Naive thymus-derived CD8-positive, alpha-beta T cell (primary cell): ENCODE measurements at places on chromosomes 3 and 15.

- DNase-seq, result no peak
Measured at GRCh38 chr3:192082730-192083660, 622.0 kb downstream of the PYDC2 start.

DNA sequence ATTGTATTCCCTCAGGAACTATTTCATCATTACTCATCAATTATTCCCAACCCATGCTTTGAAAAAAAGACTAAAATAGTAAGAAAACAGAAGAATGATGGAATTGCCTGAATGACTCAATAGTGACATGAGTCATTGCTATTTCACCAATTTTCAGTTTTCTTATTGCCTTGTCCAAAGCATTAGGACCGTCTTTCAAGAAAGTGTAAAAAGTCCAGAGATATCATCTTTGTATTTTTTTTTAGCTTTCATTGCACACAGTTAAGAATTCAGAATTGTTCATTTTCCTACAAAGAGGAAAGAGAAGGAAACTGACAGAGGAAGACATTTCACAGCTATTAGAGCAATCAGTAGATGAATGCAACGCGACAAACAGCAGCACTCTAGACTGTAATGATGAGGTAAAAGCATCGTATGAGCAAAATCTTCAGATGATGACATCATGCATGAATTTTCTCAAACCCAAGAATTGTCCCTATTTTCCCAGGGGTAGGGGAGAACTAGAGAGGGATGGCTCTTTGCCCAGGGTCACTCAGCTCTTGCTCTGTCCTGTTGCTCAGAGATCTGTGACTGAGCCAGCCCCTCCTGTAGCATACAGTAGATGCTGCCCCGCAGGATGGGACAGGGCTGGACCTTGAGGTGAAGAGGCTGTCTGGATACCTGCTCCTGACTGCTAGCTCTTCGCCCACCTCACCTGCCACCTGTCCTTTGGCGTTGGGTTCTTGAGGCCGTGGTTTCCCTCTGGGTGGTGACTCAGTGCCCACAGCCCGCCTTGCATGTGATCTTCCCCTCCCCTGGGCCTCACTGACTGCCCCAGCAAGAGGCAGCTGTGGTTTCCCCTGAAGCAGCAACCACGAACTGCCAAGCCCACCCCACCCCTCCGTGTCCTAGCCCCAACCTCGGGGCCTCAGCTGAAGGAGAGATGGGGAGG lies 84.8 kb downstream of the PPCDC start:
- peak; percentile 15 for DNase-seq

DNA sequence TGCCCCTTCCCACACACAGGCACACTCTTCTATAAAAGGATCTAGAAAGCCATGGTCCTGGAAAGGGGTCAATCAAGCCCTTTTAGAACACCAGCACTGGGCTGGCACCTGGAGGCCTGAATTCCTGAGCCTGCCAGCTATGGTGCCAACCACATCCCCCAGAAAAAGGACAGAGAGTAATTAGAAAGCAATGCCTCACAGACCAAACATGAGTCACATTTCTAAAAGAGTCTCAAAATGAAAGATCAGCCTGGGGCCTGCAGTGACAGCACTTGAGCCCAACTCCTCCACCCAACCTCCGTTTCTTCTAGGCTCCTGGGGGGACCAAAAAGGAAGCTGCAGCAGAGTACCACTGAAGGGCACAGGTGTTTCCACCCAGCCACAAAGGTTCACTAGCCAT lies 14.1 kb downstream of the MYLK start:
- DNase-seq, result no peak

- no peak for DNase-seq
Measured at GRCh38 chr3:195036574-195036973, 234.4 kb downstream of the XXYLT1 start.

GRCh38 chr3:126983653-126984390 lies 907 bp downstream of the PLXNA1 start:
- peak; percentile 29 for DNase-seq

- no peak for DNase-seq
Measured at GRCh38 chr15:85490856-85491255, 110.5 kb downstream of the AKAP13 start.

DNA sequence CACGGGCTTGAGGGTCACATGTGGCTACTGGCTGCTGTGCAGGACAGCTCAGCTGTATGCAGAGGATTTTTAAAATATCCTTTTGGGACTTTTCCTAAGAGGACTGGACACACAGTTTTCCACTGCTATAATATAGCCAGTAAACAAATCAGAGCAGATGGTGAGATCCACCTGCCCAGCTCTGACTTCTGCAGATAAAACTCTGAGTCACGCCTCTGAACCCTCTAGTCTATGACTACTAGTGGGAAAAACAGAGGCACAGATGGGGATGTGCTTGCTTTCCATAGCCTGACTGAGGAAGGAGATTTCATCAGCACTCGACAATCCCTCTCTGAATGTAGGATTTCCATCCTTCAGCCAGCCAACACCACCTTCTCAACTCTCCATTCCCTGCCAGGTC lies 45.1 kb downstream of the COLQ start:
- no peak for DNase-seq

DNA sequence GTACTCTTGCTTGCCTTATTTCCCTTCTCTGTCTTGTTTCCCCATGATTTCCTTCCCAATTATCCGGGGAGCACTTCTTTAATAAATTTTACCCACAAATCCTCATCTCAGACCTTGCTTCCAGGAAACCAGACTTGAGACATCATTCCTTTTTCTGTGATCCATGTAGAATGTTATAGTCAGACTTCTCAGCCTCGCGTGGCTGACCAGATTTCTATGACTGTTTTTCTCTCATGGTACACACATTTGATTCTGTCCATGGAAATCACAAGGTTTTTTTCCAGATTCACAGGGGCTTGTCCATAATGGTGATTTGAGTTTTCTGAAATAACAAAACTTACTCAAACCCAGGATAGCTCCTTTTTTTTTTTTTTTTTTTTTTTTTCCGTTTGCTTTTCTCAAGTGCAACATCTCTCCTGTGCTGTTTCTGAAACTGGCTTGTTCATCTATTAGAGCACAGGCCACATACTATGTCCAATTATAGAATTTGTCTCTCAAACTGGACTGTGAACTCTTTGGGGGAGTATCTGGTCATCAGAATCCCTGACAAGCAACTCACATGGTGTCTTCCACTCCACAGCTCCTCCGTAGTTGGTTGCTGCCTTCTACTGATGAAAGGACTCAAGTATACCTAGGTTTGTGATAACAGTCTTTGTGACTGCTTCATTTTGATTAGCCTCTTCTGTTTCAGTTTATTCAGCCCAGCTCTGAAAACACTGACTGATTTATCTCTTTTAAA lies 50.8 kb downstream of the RBMS3 start:
- DNase-seq, result no peak

DNA sequence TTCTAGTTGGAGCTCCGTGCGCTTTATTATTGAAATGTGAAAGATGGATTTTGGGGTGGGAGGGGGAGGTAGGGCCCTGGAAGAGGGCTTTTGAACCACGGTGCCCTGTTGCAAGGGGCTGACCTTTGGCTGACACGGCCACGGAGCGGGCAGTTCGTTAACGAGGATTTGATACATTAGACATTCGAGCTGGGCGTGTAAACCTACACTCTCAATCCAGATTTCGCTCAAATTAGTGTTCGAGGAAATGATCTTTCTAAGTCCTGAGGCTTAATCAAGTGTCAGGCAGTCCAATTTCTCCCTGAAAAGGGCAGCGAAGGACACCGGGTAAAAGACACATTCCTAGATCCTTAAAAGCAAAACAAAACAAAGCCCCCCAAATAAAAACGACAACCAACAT lies 13.0 kb downstream of the ZIC1 start:
- DNase-seq, result no peak

DNA sequence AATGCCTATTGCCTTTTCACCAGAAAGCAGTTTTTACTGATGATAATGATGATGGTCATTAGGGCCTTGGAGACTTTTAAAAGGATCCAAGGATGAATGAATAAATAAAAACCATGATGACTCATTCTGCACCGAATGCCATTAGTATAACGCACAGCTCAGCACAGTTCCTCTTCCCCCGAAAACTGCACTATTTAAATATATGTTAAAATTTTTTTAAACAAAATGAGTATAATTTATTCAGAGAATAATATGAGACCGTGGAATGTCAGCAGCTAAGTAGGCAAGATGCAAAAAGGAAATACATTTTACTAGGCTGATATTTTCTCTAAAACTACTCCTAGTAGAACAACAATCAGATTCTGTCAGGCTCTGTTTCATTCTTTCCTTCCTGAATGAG lies 83.4 kb upstream of the NANOGP8 start:
- no peak for DNase-seq

DNA sequence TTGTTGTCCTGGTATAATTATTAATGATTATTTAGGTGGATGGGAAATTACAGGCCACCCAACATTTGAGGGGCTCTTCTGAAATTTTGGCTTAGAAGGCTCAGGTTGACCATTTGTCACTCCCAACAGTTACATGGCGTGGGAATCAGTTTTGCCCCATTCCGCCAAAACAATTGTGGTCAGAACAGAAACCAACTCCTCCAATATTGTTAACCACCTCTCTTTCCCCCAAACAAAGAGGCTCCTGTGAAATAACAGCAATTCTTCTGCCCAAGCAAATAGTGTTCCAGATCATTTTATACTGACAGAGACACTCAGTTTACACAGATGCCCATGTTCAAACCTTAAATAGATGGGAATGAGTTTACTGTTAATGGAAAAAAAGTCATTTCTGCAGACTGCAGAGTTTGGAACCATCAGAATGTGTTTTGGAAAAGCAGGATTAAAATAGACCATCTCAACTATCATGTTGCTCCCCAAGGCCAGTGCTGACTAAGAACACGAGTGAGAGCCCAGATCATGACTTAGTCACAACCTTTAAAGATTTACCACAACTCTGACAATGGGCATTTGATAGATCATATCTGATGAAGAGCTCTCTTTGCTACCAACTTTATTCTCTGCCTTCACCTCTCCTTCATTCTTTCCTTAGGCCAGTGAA lies 102.1 kb downstream of the DUT start:
- DNase-seq, result no peak

DNA sequence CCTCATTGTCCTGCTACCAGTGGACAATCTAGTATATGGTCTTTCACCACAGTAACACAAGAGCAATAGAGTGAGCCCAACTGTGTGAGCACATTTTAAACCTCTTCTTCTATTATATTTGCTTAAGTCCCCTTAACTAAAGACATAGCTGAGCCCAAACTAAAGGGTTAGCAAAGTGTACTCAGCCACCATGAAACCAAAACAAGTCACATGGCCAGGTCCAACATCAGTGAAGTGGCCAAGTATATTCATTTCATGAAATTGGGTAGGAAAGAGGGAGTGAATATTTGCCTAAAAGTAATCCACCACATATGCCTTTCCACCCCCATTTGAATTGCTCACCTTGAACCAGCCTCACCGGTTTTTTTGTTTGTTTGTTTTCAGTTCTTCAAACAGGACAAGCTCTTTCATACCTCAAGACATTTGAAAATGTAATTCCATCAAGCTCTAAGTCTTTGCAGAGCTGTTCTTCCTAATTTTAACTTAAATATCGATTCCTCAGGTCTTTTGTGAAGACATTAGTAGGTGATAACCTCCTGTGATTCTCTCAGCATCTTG lies 327.0 kb upstream of the SEMA6D start:
- no peak for DNase-seq

DNA sequence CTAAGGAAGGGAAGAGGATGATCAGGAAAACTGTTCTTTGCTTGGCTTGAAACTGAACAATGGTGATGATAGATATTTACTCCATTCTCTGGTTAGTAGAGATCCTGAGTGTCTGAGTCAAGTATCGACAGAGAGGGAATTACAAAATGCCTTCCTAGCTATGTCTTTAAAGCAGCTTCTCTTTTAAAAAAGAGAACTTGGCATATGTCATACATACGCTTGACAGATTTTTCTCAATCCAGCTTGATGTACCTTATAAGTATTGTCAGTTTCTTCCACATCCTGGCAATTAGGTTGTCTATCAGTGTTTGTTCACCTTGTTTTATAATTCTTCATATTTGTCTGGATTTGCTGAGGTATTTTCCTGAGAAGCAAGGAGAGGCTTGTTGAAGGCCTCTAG lies 5.0 kb upstream of the EPHB1 start:
- DNase-seq, result no peak

DNA sequence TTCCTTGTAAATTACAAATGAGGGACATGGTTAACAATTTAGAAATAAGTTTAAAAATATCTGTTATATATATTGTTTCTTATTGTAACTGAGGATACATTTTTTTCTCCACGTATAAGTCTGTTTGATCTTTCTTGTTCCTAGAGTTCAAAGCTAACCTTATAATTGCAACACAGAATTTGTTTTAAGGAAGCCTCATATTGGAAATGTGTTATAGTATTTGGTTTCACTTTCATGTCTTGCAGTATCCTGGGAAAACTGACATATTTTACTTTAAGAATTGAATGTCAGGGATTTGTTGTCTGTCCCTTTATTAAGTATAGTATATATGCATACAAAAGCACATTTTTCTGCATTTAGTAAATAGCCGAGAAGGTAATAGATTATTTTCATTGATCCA lies 23.5 kb upstream of the NIT2 start:
- DNase-seq, result no peak

DNA sequence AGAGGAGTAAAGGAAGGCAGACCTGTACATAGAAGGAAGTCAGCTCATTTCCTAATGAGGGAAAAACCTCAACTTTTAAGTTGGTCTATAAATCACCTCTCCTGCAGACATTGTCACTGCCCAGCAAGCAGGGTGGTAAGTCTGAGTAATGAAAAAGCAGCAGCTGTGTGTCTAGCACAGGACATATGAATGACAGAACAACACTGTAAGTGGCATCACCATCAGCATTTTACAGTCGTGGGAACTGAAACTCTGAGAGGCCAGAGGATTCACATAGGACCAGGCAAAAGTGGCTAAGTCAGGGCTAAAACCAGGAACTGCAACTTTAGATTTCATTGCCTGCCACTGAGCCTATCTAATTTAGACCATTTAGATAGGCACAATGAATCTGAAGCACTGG lies 235.6 kb downstream of the CLSTN2 start:
- DNase-seq, result no peak

DNA sequence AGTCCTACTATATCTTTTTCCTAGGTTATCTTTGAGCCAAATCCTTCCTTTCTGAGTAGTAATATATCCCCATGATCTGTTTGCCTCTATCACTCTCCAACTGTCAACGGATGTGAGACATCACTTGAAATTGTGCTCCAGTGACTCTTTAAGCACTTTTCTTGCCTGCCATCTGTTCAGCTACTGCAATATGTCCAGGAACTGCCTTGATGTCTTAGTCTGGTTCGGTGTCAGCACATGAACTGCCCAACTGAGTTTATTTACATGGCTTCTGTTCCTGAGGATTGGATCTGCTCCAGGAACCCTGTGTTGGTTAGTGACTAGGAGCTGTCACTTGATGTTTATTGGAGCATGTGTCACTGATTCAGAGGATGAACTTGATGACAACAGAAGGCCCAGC lies 116.5 kb downstream of the SLC9A9 start:
- no peak for DNase-seq

- no peak for DNase-seq
Measured at GRCh38 chr3:30286007-30286669, 320.3 kb upstream of the TGFBR2 start.
